ENCODE measurements at places on chromosomes 3 and 15. TPM values are rescaled to one million over a fixed set of nuclear protein-coding genes. Genes with fewer than 3 reads are reported as not detected.

- DNase-seq, result no peak
Observed at GRCh38 chr3:40843851-40844548, 319.2 kb downstream of the ZNF621 start.

Gene BCL2A1
- not detected for total RNA-seq

Gene AADACL2
- total RNA-seq, result not detected

Gene PRRT3
- total RNA-seq, result 1.1 TPM

DNA sequence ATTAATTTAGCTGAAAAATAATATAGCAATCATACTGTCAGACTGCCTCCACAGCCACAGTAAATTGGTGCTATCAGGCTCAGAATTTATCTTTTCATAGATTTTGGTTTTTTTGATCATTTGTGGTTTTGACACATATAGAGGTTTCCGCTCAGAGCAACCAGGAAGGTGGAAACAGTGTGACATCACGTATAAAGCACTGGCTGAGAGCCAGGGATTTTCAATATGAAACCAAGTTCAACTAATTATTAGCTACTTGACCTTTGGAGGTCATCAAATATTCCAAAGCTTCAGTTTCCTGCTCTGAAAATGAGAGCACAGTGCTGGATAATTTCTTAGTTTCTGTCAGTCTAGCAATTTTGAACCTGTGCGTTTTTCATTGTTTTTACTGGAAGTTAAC is 433.8 kb upstream of the SUCLG2 start:
- no peak for DNase-seq

- no peak for DNase-seq
Observed at GRCh38 chr3:20842594-20843436, 656.8 kb upstream of the SGO1 start.

DNA sequence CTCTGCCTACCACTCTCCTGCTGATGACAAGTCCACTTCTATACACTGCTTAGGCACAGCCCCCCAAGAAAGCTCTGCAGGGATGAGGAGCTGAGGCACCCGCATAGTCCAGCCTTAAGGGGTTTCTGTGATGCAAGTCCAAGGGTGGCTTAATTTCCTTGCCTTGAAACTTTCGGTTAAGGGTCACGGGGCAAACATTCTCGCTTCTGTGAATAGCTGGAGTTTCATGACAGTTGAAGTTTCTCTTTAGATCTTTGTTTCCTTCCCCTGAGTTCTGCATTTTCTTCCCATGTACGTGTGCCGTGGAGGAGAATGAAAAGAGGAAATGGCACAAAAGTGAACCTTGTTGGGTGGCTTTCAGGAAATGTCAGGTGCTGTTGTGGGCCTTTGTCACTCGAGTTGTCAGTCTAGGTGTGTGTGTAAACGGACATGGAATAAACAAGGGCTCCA is 7.0 kb downstream of the GPR160 start:
- DNase-seq, result no peak

DNA sequence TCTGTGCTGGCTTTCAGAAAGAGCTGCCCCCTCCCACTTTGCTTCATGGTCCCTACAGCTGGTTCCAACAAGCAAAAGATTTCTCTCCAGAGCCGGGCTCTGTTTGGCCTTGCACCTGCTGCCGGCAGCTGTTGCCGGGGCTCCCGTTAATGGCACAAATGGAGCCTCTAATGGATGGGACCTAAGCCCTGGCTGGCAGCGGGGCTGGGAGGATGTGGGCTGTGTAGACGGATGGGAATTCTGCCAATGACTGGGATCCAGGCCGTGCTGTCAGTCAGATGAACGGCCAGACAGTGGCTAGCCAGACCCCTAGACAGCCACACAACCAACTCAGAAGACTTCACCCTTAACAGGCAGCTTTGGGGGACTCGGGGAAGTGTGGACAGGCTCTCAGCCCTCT is 88.0 kb downstream of the RPLP1 start:
- peak; percentile 99 for DNase-seq

Gene CHDH
- 2.4 TPM for total RNA-seq

DNA sequence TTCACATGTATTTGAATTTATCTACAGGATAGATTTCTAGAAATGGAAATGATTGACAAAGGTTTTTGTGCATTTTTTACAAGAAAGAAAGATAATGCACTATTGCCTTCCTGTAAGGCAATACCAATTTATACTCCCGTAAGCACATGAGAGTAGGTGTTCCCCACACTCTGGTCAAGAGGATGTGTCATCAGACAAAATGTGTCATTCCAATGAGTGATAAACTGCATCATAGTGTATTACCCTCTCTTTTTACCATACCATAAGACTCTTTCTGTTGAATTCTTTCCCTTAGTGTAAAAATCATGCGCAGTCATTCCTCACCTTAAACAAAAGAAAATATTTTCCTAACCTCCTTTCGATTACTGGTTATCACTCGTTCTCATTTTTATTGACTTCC is 251.0 kb downstream of the ROBO1 start:
- DNase-seq, result no peak

- no peak for DNase-seq
Observed at GRCh38 chr15:74257105-74257504, 21.0 kb downstream of the CCDC33 start.

Gene MCCC1
- 24.5 TPM for total RNA-seq

GRCh38 chr3:60839246-60839645 is 412.0 kb downstream of the FHIT start:
- no peak for DNase-seq

Gene EOMES
- total RNA-seq, result not detected

DNA sequence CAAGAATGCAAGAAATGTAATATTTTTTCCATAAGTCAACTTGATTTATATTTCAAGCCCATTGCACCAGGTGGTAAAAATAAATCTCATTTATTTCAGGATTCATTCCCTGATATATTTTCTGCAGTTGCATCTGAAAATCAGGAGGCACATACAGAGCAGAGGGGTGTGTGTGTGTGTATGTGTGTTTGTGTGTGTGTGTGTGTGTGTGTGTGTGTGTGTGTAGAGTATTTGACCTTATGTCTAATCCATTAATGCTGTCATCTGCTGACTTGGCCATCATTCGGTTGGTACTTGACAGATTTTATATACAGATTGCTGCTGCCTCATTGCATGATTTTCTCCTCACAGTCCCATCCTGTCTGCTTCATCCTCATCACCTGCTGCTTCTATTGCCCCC is 118.5 kb downstream of the SERPINI1 start:
- DNase-seq, result no peak

Gene CPLX3
- total RNA-seq, result not detected

DNA sequence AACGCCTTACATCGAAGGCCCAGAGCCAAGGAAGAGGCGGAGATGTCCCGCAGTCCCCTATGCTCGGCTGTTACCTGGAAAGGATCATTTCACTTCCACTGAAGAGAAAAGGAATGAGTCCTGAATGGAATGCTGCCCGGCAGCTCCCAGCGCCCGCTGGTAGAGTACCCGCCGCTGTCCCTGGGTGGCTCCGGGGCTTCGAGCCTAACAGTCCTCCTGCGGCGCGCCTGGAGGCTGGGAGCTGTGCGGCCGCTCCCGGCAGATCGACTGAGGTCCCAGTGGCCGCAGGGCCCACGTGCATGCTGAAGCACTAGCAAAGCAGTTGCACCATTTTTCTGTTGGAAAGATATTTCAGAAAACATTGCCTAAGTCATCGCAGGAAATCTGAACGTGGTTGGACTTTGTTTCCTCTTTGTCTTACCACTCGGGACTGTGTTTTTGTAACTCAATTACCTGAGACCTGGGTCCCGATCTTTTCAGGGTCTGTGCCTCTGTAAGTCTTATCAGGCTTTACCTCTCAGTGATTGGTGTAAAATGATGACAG is 984 bp downstream of the RNU6-1 start:
- DNase-seq, result peak; percentile 51

DNA sequence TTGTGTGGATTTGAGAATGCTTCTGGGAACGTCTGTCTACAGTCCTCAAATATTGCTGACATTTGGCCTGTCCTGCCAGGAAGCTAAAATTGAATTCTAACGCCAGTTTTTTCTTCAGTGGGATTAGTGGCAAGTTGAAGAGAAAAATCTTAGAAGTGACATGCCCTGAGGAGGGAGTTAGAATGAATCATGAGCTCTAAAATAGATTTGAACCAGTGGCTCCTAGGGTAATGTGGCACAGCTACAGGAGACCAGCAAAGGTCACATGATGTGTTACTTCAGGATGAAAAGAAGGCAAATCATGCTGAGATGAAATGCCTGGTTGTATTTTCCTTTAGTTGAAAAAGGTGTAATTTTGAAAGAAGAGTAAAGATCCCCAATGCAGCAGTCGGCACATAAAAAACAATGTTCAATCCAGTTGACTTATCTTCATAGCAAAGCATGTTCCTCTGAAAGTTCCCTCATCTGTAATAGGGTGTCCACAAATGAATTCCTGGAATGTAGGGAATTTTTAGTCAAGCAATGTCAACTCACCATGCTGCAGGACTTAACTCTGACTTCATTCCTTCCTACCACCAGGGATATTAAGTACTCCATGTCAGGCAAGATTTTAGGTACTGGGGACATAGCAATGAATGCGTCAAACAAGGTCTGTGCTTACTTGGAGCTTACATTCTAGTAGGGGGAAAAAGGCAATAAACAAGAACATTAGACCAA is 171.6 kb downstream of the CADPS start:
- peak; percentile 48 for DNase-seq

DNA sequence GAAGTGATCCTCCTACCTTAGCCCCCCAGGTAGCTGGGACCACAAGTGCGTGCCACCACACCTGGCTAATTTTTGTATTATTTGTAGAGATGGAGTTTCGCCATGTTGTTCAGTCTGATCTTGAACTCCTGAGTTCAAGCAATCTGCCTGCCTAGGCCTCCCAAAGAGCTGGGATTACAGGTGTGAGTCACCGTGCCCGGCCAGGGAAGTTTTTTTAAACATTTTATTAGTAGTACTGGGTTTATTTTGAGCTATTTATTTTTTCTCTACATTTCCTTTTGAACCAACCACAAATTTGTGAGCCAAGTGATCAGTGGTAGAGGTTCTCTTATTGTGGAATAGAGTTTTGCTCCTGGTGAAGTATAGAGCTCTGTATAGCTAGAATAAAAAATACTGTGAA is 33.7 kb downstream of the ARMC8 start:
- DNase-seq, result no peak

GRCh38 chr3:37701734-37702433 is 159.8 kb upstream of the CTDSPL start:
- no peak for DNase-seq

DNA sequence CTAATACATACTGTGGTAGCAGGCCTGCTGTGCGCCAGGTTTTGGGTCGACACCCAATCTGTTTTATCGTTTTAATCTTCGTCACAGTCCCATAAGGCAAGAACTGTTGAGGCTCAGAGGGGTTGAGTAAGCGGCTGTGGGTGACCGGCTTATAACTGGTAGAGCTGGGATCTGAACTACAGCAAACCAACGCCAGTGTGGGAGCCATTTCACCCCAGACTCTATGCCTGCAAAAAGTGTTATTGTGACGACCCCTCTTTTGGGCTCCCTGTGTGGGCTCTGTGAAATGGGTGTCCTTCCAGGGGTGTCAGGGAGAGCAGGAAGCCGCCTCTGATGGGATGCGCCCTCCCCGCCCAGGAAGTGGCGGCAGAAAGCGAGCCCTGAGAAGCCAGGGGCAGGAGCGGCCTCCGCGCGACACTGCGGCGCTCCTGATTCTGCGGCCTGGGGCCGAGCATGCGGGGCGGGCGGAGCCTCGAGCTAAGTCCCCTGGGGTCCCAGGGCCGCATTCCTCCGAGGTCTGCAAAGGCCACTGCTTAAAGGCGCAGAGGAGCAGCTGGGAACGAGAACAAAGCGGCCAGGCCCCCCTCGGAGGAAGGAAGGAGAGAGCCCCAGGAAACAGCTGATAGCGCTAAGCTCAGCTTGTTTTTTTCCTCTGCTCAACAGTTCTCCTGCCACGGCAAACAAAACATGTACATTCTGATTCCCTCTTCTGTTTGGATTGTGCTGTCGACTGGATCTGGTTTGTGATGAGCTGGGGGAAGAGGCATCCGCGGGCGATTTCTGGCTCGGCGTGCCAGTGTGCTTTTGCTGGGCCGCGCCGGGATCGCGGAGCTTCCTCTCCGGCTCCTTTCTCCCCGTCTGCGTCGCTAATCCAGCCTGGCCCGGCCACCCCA is 33.9 kb downstream of the GRK7 start:
- DNase-seq, result peak; percentile 84

GRCh38 chr3:44913868-44914468 is 39.6 kb downstream of the TGM4 start:
- peak; percentile 82 for DNase-seq

- DNase-seq, result no peak
Observed at GRCh38 chr3:182651461-182651860, 141.8 kb upstream of the ATP11B start.

DNA sequence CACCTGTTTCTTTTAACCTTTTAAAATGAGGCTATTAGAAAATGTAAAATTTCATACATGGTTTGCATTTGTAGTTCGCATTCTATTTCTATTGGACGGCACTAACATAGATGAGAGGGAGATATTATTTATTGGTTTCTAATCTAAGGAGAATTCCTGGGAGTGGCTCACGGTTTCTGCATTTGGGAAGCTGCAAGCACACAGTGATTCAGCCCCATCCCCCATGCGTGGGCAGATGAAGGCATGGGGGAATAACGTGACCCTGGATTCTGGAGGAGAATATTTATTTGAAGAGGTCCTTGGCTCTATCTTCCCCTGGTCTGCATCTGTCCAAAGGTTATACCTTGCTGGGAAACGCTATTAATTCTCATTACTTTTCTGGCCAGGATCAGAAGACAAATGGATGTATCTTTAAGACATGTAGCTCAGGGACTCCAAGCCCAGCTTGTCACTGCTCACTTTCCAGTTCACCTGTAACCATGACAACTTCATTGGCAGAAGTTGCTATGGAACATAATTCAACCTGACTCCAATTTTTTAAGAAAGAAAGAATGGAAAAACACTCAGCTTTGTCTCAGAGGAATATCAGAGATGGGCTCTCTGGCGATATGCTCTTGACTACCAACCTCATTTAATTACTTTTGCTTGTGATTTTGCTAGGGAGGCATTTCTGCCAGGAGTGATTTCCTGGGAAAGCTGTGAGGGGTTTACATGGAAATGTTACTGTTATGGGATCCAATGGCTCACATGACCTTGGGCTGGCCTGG is 27.2 kb upstream of the POMGNT2 start:
- DNase-seq, result no peak

Gene SLC28A1
- total RNA-seq, result not detected

Gene ZKSCAN7
- total RNA-seq, result 8.8 TPM

Gene TTLL13
- not detected for total RNA-seq

- DNase-seq, result peak; percentile 91
Observed at GRCh38 chr15:33022629-33023028, 171.9 kb downstream of the FMN1 start.

Gene BFSP2
- total RNA-seq, result not detected

- peak; percentile 83 for DNase-seq
Observed at GRCh38 chr15:57820119-57820518, 113.6 kb downstream of the POLR2M start.

Measured in myocyte (in vitro differentiated cells).